ENCODE measurements at places on chromosomes 1 and 21. TPM values are rescaled to one million over a fixed set of nuclear protein-coding genes. Genes with fewer than 3 reads are reported as not detected.

- H3K27ac ChIP-seq = peak overlapping the region; percentile 54
- DNase-seq = peak; percentile 65
- no peak overlapping the region for H3K4me3 ChIP-seq
- H3K36me3 ChIP-seq = peaks cover 43% of the 10 kb centered on the region
- no peaks in the 10 kb centered on the region for H3K27me3 ChIP-seq
- H3K4me1 ChIP-seq = no peaks in the 10 kb centered on the region
Measured at GRCh38 chr1:64864018-64864940, 102.1 kb downstream of the JAK1 start.

GRCh38 chr1:100391675-100392074 is 39.4 kb downstream of the CDC14A start:
- no peaks in the 10 kb centered on the region for H3K27me3 ChIP-seq
- no peak overlapping the region for H3K4me3 ChIP-seq
- no peak overlapping the region for H3K27ac ChIP-seq
- no peak for DNase-seq

Gene SLC35F3
- not detected for total RNA-seq

Gene FCER1G
- total RNA-seq = 77.8 TPM

GRCh38 chr1:21799730-21800129 is 12.3 kb upstream of the LDLRAD2 start:
- H3K4me1 ChIP-seq = no peaks in the 10 kb centered on the region
- no peaks in the 10 kb centered on the region for H3K36me3 ChIP-seq
- DNase-seq = no peak
- H3K4me3 ChIP-seq = no peak overlapping the region

DNA sequence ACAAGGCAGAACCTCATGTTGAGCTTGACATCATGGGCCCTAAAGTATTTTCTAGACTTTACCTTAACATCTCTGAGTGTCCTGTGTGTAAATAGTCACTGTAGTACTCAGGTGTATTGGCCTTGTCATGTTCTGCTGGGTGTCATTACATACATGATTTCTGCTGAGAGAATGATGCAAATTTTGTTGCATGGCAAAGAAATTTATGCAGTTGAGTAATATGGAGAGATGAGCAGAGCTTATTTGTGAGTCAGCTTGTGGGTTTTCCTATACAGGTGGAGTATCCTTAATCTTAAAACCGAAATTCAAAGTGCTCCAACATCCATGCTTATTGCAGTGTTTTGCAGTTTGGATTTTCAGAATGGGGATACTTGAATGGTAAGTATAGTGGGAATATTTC is 36.6 kb downstream of the RGL1 start:
- DNase-seq = no peak
- H3K27ac ChIP-seq = peak overlapping the region; percentile 51
- no peaks in the 10 kb centered on the region for H3K36me3 ChIP-seq
- H3K4me1 ChIP-seq = no peaks in the 10 kb centered on the region

Gene PRAMEF13
- total RNA-seq = not detected

GRCh38 chr1:153571706-153572105 is 6.1 kb upstream of the S100A2 start:
- DNase-seq = no peak
- no peaks in the 10 kb centered on the region for H3K36me3 ChIP-seq
- H3K4me3 ChIP-seq = no peak overlapping the region
- H3K4me1 ChIP-seq = no peaks in the 10 kb centered on the region

- H3K27ac ChIP-seq = no peak overlapping the region
- H3K27me3 ChIP-seq = no peaks in the 10 kb centered on the region
- DNase-seq = no peak
- no peak overlapping the region for H3K4me3 ChIP-seq
Measured at GRCh38 chr1:151887028-151887427, 22.3 kb downstream of the THEM4 start.

- DNase-seq = no peak
- no peaks in the 10 kb centered on the region for H3K36me3 ChIP-seq
- no peaks in the 10 kb centered on the region for H3K4me1 ChIP-seq
- H3K27me3 ChIP-seq = no peaks in the 10 kb centered on the region
- H3K27ac ChIP-seq = no peak overlapping the region
Measured at GRCh38 chr1:42046761-42047507, 106.3 kb upstream of the GUCA2B start.

Gene INSRR
- not detected for total RNA-seq

Gene CASQ2
- 1,066 TPM for total RNA-seq

- H3K27ac ChIP-seq = no peak overlapping the region
- no peak for DNase-seq
- no peak overlapping the region for H3K4me3 ChIP-seq
- no peaks in the 10 kb centered on the region for H3K36me3 ChIP-seq
- no peaks in the 10 kb centered on the region for H3K4me1 ChIP-seq
Measured at GRCh38 chr1:24951337-24951736, 21.3 kb upstream of the RUNX3 start.

Gene ACKR1
- total RNA-seq = 13.3 TPM

DNA sequence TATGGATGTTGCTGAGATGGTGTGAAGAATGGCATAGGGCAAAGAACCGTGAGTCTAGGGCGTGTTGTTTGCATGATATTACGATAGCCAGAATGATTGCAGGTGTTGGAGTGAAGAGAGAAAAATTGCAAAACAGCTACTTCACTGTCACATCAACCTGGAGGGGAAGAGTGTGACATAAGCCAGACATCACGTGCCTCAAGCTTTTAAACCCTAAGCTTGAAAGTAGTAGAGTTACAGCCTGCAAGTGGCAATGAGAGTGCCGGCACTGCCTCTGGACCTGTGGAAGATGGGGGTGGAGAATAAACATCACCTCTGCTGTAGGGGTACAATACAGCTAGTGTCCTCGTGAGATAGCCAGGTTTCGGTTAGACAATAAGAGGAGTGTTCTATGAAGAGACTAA is 11.1 kb downstream of the EEIG2 start:
- no peaks in the 10 kb centered on the region for H3K4me1 ChIP-seq
- no peak overlapping the region for H3K4me3 ChIP-seq
- no peaks in the 10 kb centered on the region for H3K27me3 ChIP-seq
- no peak overlapping the region for H3K27ac ChIP-seq
- no peaks in the 10 kb centered on the region for H3K36me3 ChIP-seq

GRCh38 chr1:204316164-204316563 is 43.6 kb downstream of the PLEKHA6 start:
- no peak overlapping the region for H3K27ac ChIP-seq
- peaks cover 38% of the 10 kb centered on the region for H3K4me1 ChIP-seq
- no peaks in the 10 kb centered on the region for H3K27me3 ChIP-seq
- DNase-seq = no peak
- no peaks in the 10 kb centered on the region for H3K36me3 ChIP-seq

Gene CR1
- total RNA-seq = 0.59 TPM

Gene KCNH1
- not detected for total RNA-seq

Gene GNAI3
- 2.8 TPM for total RNA-seq

- H3K4me1 ChIP-seq = no peaks in the 10 kb centered on the region
- H3K4me3 ChIP-seq = no peak overlapping the region
- H3K36me3 ChIP-seq = no peaks in the 10 kb centered on the region
- no peaks in the 10 kb centered on the region for H3K27me3 ChIP-seq
- no peak overlapping the region for H3K27ac ChIP-seq
Measured at GRCh38 chr1:244329591-244330317, 122.0 kb downstream of the ADSS2 start.

DNA sequence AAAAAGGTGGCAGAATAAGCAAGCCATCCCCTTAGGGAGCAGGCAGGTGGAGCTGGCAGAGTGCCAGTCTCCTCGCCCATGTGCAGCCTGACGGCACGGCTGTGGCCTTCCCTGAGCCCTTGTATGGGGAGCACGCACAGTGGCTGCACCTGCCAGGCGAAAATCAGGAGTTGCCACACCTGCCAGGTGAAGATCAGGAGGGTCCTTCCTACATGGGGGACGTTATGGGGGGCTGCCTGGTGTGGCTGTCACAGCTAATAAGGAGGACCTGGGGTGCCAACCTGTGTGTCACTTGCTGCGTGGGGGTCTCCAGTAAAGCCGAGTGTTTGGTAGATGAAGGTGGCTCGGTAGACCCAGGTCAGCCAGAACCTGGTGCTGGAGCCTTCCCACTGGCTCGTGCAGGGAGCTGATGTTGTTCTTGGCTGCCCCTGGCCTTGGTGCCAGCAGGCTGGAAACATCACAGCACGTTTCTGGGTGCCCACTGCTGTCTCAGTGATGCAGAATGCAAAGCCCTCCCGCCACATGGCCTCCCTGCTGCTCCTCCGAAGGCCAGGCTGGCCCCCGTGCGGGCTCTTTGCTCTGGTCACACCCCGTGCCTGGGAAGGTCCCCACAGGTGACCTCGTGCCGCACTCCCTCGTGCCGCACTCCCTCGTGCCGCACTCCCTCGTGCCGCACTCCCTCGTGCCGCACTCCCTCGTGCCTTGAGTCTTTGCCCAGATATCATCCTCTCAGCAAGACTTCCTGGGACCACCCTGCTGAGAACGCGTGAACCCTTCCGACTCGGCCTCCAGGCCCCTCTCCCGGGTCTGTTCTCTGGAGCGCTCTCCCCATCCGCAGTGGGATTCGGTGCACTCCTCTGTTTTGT is 55.4 kb downstream of the SLC37A1 start:
- no peaks in the 10 kb centered on the region for H3K36me3 ChIP-seq
- no peaks in the 10 kb centered on the region for H3K4me1 ChIP-seq
- H3K4me3 ChIP-seq = no peak overlapping the region
- H3K27me3 ChIP-seq = no peaks in the 10 kb centered on the region
- no peak overlapping the region for H3K27ac ChIP-seq

Gene RNU1-1
- not detected for total RNA-seq

DNA sequence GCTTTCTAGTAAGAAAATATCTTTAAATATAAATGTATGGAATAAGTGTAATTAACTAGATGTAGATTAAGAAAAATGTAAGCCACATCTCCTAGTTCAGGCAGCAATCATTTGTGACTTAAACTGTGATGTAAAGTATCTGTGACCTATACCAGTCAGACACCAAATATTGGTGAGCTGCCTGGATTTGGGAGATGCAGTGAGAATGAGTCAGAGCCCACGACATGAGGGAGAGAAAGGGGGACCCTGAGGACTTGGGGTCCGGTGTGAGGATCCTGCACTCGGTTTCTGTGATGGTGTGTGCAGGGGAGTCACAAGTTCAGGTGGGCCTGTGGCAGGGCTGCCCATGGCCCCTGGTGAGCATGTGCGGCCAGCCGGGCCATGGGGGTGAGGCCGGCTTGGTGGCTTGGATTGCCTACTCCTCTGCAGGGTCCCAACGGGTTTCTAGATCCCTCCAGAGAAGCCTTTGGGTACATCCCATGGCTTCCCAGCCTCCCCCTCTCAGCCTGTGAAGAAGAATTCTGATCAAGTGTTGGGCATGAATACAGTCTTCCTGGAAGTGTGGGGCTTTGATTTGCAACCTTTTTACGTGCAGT is 19.0 kb upstream of the ABCG1 start:
- H3K36me3 ChIP-seq = no peaks in the 10 kb centered on the region
- H3K4me3 ChIP-seq = no peak overlapping the region
- H3K4me1 ChIP-seq = no peaks in the 10 kb centered on the region
- no peaks in the 10 kb centered on the region for H3K27me3 ChIP-seq
- H3K27ac ChIP-seq = no peak overlapping the region

Gene ICOSLG
- total RNA-seq = 1.0 TPM

DNA sequence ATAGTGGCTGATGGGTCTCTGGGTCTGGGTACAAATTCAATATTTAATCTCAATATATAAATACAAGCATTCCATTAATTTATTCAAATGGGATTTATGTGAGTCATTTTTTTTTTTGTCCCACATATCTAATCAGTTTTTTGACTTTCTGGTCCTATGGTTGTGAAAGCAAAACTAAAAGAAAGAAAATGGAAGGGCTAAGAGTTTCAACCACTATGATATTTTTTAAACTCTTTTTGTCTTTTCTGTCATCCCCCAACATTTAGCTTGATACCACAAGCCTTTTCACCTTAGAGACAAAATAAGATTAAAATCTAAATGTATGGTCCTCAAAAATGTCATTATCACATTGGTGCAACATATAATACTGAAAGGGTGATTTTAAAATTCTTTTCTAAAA is 602.7 kb upstream of the CHRM3 start:
- H3K27ac ChIP-seq = no peak overlapping the region
- no peaks in the 10 kb centered on the region for H3K4me1 ChIP-seq
- H3K27me3 ChIP-seq = no peaks in the 10 kb centered on the region
- H3K36me3 ChIP-seq = no peaks in the 10 kb centered on the region

Gene LCE2C
- total RNA-seq = not detected

DNA sequence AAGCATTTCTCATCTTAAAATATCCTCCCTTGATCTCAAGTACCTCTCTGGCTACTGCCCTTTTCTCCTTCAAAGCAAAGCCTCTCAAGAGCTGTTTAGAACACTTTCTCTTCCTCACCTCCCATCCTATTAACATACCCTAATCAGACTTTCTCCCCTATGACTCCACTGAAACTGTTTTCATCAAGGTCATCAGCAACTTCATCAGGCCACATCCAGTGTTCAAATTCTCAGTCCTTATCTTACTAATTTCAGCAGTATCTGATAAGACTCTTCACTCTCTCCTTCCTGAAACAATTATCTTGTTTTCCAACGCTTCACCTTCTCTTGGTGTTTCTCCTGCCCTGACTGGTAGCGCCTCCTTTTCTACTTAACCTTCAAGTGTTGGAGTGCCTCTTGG is 1.5 kb upstream of the RAP1A start:
- no peak overlapping the region for H3K27ac ChIP-seq
- peaks cover 29% of the 10 kb centered on the region for H3K4me1 ChIP-seq
- no peaks in the 10 kb centered on the region for H3K27me3 ChIP-seq

GRCh38 chr1:30706528-30706927 is 16.9 kb downstream of the MATN1 start:
- no peak overlapping the region for H3K4me3 ChIP-seq
- peak; percentile 75 for DNase-seq

Gene PDZK1IP1
- total RNA-seq = 10.6 TPM

Gene ZNF678
- 3.3 TPM for total RNA-seq

DNA sequence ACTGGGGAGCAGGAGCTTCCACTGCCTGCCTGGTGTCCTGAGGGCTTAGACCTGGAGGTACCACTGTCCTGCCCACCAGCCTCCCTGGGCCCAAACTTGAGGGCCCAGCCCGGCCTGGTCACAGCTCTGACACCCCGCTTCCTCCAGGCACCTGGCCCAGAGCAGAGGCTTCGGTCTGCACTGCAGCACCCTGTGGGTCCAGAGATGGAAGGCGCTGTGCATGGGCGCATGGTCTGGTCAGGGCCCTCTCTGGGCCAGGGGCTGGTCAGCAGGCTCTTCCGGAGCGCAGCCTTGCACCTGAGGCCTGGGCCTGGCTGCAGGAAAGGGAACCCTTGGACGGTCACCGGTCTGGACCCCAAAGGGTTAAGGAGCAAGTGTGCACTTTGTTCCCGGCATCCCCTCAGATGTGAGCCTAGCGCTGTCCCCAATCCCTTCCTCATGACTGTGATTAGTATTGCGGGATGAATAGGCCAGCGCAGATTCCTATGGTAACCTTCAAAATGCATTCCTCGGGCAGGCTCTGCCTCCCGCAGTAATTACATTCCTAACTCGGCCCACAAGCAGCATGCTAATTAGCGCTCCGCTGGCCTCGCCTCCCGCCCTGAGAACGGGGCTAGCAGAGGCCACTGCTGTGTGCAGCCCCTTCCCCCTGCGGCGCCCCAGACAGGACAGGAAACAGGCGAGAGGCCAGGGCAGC is 36.3 kb downstream of the PRDM16 start:
- no peak overlapping the region for H3K4me3 ChIP-seq
- H3K4me1 ChIP-seq = no peaks in the 10 kb centered on the region
- no peak for DNase-seq
- H3K27me3 ChIP-seq = no peaks in the 10 kb centered on the region
- no peak overlapping the region for H3K27ac ChIP-seq

All from right atrium auricular region (tissue), 2 donors.